Urinary bladder (tissue), 4 donors: ENCODE measurements at places on chromosomes 12 and 14. TPM values are rescaled to one million over a fixed set of nuclear protein-coding genes. Genes with fewer than 3 reads are reported as not detected.
A peak's percentile ranks its signal among the peaks of the same experiment; 100 is the strongest.

DNA sequence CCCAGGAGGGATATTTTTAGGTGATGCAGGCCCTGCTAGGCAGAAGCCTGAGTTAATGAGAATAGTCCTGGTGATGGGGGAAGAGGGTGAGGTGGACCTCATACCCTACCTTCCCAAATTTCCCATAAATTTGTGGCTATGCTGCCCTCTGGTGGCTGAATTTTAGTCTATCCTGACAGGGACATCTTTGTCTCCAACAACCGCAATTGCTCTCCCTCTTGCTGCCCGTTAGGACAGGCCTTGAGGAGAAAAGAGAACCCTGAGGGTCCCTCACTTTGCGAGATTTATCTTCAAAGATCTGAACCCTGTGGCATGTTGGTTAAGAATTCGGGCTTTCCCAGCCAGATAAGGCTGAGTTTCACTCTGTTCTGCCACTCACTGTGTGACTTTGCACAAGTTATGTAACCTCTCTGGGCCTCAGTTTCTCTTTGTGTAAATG is 9.8 kb upstream of the ZNF385A start:
- no peak for DNase-seq

The MAP1LC3B2 gene
- polyA plus RNA-seq = 3.0 TPM

The NUAK1 gene
- polyA plus RNA-seq = 7.0 TPM

DNA sequence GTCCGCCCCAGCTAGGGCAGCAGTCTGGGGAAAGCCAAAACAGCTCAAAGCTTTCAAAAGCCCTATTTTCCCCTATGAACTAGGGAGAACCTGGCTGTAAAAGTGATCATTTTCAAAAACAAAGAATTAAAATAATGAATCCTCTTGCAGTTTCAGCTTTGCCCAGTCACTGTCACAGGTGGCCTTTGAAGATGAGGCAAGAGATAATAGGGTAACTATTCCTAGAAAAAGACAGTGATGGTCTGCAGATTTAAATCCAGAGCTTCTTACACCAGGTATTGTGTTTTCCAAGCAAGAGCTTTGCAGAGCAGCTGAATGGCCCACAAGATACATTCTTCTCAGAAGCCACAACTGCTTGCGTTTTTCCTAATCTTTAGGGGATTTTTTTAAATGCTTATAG is 80.2 kb upstream of the NUDT4 start:
- no peak for DNase-seq

- peak; percentile 72 for DNase-seq
Measured at GRCh38 chr12:49187184-49187583, 1.7 kb downstream of the TUBA1A start.

DNA sequence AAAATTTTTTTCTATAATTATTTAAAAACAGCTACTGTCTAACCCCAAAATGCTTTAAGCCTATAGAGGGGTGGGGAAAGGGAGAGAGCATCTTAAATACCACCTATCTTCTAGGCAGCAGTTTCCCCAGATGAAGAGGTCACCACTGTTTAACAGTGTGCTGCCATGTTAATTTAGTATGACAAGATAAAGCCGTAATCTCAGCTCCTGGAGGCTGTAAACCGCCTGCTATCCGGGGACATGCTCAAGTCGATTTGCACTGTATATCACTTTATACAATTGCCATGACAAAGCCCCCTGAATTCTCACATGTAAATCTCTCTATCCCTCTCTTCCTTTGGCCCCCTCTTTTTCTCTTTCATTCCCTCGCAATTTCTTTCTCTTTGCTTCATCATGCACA is 68.5 kb downstream of the SOX5 start:
- DNase-seq = no peak

DNA sequence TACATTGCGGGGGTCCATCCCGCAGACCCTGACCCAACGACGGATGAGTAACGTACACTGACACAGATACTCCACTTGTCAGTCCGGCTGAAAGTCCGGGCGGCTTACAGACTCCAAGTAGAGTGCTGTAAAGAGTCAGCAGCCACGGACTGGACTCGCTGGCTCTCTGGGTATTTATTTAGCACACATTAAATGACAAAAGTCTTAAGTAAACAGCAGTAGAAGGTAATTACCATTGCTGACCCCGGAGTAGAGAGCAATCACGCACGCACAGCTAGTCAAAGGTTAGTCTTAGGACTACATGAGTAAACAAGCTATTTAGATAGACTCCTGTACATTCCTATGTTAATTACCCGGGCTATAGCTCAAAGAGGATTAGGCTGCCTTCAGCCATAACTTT is 780.9 kb downstream of the RPS29 start:
- DNase-seq = no peak

- DNase-seq = no peak
Measured at GRCh38 chr12:129409281-129409680, 494.5 kb downstream of the TMEM132D start.

- DNase-seq = no peak
Measured at GRCh38 chr12:48995086-48995879, 3.9 kb downstream of the DDN start.

DNA sequence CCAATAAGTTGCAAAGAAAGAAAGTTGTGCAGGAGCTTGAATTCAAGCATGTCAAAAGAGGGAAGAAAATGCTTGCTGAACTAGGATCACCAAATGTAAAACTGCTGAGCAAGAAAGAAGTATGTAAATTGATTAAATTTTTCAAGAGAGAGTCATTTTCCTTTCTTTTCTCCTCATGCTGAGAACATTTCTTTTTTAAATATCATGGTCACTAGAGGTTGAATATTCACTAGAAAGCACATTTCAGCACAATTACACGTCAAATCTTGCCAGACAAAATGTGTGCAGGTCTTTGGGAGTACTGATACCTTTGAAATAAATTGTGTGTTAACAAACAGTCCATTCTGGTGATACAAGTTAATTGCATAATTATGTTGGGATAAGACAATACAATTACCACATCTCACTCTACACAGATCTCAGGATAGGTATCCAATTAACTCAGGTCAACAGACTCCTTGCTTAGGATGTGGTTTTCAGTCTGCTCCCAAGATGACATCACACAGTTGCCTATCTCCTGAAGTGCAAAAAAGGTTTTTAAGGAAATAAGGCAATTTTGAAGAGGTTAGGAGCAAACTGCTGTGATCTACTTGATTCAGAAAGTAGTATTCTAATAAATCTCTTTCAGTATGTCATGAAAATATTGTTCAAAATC is 862.2 kb downstream of the RPS29 start:
- no peak for DNase-seq

- no peak for DNase-seq
Measured at GRCh38 chr12:12946686-12947355, 5.1 kb downstream of the GPRC5D start.

GRCh38 chr12:128554546-128555304 is 269.0 kb downstream of the SLC15A4 start:
- DNase-seq = no peak

The TAS2R8 gene
- not detected for polyA plus RNA-seq

DNA sequence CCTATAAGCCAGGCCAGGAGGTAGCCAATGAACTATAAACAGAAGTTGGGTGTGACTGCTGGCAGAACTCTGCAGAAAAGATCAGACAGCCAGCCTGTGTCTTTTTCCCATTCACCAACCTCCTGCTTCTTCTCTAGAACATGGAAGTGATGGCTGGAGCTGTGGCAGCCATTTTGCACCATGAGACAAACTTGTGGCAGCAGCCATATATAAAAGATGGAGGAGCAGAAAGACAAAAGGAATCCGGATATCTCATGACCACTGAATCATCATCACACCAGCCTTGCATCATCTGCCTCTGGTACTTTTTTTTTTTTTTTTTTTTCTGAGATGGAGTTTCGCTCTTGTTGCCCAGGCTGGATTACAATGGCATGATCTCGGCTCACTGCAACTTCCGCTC is 8.7 kb downstream of the BEGAIN start:
- DNase-seq = no peak

DNA sequence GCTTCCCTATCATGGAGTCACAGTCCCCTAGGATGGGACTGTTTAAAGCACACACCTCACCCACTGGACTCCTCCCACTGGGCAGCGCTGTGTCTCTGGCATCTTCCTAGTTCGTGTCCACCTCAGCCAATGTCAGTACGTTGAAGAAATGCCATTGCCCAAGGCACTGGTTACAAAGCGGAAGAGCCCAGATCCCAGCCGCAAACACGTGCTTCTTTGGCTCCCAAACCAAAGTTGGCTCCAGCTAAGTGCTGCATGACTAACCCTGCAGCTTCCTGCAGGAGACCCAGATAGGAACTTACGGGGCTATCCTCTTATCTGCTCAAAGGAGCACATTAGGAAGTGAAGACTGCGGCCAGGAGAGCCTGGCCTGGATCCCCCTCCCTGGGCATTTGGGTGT is 9.3 kb downstream of the SYNE3 start:
- DNase-seq = no peak

GRCh38 chr12:6277982-6278438 is 32.5 kb upstream of the PLEKHG6 start:
- no peak for DNase-seq

DNA sequence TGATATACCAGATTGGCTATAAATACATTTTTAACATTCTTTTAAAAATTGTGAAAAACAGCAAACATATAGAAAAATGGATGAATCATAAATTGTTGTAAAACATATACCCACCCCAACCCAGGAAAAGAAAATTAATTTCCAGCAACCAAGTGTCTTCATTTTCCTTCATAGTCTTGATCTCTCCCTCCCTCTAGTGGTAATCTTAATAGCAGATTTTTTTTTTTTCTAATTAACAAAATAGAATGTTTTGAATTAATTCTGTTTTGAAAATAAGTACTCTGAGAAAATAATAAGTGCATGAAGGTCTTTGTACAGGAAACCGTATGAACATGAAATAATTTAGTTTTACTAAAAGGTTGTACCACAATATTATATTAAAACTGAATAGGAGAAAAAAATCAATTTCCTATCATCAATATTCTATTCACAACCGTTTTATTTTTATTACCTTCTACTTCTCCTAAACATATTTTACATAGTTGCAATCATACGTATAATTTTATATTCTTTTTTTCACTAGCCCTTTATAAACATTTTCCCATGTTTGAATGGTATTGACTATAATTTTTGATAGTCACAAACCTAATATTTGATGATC is 7.0 kb downstream of the ETNK1 start:
- DNase-seq = no peak

GRCh38 chr14:48738186-48738925 is 847.8 kb downstream of the RPS29 start:
- DNase-seq = no peak

DNA sequence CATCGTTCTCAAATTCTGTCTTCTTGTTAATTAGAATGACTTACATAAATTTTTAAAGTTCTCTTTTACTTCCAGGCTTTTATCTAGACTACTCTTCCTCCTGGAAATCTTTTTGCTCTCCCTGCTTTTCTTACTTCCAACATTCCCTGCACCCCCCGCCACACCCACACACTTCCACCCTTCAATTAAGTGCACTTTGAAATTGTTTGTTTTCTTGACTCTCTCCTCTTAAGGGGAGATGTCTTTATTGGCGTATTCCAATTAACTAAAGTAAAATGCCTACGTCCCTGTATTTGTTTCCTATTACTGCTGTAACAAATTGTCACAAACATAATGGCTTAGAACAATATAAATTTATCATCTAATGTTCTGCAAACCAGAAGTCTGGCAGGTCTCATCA is 125.2 kb upstream of the KRR1 start:
- DNase-seq = no peak

The MIP gene
- polyA plus RNA-seq = not detected

The RNASE3 gene
- not detected for polyA plus RNA-seq

DNA sequence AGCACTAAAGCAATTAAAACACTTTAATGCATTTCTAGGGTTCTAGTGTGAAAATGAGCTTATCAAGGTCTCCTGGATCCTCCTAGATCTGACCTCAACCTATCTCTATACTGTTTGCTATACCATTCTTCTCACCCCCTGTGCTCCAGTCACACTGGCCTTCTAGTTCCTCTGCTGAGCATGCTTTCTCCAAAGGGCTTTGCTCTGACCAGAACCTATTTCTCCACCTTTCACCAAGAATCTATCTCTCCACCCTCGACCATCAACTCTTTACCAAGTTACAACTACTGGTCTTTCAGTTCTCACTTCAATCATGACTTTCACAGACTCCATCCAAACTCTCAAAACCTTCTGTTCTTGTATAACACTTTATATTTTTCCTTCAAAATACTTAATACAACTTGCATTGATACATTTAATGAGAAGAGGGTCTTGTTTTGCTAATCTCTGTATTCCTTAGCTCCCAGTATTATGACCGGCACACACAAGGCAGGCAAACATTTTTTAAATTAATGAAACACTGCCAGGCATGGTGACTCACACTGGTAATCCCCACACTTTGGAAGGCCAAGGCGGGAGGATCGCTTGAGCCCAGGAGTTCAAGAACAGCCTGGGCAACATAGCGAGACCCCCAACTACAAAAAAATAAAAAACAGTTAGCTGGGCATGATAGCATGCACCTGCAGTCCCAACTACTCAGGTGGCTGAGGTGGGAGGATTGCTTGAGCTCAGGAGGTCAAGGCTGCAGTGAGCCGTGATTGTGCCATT is 22.8 kb downstream of the PPP1R12A start:
- DNase-seq = no peak
